ENCODE measurements at places on chromosomes 4 and X.

DNA sequence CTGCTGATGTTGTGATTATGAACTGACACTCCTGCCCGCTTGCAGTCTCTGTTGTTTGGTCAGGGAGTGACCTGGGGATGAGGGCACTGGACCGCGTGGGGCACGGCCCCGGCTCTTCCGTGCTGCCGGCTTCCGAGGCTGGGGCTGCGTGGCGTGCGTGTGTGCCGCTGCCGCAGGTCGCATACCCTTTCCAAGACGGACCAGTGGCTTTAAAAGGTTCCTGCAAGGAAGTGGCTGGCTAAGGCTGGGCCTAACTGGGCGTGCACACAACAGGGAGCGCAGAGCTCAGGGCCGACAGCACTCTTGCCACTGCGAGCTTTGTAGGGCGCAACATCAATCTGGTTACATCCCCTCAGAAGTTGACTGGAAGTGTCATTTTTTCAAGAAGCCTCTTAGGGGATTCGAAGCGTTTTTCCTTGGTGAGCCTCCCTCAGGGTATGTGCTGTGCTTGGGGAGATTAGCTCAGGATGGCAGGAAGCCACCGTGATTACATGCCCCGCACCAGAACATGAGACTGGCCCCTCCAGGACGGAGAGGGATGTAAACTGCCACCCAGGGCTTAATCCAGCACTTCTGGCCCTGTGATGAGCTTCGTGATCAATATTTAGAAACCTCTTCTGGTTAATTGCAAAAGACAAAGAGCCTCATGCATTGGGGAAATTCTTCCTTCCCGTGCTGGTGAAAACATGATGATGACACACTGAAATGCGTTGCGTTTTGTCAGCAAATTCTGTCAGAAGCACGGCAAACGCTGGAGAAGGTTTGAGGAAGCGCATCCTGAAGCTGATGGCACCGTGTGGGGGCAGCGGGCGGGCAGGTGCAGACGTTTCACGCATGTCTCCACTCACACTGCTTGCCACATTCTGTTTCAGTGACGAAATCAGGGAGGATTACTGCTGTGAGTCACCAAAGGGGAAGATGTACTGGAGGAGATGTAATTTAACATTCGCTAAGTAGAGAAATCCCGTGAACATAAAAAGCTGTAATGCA, 11.1 kb downstream of the MAEA start:
- DNase-seq: no peak

DNA sequence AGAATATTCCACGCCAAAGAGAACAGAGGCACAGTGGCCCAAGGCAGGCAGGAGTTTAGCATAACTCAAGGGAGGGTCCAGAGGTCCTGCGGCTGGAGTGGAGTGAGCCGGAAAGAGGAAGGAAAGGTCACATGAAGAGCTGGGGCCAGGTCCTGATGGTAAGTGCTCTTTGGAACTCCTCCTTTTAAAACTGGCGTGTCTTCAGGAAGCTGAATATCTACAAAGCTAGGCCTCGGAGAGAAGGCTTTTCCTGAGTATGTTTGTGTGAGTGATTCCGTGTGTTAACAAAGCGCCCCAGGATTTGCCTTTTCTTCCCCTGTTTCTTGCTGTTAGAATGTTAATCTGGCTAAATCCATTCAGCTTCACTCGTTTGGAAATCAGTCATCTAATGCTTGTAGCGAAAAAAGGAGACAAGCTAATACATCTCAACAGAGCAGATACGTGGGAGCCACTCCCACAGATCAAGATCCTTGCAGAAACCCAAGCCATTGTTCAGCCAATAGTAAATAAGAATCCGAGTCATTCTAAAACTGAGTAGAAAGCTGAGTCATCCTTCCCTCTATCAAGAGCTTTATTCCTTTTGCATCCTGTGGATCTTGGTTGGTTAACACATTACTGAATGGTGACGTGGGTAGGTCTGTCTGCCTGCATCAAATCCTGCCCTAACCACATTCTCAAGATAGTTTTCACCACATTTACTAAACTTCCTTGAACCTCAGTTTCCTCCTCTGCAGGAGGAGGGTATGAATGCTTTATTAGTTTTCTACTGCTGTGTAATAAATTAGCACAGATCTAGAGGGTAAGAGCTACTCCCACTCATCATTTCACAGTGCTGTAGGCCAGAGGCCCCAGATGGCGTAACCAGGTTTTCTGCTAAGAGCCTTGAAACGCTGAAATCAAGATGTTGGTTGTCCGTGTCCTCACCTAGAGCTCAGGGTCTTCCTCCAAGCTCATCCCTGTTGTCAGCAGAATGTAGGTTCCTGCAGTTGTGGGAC, 43.2 kb upstream of the RBM47 start:
- DNase-seq: no peak

DNA sequence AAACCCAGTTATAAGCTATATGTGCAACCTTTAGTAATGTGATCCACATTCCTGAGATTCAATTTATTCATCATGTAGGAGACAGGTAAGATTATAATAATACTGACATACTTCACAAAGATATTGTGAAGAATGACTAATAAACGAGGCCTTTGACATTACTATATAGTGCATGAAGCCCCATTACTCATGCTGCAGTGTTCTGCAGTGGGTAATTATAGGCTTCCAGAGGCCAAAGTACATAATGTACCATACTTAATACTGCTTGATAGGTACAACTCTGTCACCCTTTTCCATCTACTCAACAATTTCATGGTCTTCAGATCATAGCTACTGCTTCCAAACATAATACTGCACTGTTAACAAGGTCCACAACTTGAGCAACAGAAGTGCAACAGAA, 68.9 kb downstream of the COL25A1 start:
- no peak for DNase-seq

DNA sequence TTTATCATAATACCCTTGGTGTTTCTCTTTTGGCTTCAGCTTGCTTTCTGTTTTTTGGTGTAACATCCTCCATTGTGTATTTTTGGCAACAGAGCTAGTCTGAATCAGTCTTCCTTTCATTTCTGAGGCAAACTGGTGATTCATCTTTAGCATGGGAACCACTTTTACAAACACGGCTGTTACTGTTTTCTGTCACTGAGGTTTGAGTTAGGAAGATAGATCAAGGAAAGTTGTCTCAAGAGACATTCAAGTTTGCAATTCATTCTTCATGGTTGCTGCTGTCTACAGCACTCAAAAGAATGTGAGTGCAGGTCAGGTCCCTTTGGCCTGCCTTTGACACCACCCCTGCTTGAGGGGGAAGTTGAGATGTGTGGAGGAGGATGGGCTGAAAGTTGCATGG, 36.3 kb downstream of the IL21 start:
- DNase-seq: no peak

- DNase-seq: no peak
These were observed 155.0 kb upstream of the MAP3K15 start for GRCh38 chrX:19670321-19670750.

DNA sequence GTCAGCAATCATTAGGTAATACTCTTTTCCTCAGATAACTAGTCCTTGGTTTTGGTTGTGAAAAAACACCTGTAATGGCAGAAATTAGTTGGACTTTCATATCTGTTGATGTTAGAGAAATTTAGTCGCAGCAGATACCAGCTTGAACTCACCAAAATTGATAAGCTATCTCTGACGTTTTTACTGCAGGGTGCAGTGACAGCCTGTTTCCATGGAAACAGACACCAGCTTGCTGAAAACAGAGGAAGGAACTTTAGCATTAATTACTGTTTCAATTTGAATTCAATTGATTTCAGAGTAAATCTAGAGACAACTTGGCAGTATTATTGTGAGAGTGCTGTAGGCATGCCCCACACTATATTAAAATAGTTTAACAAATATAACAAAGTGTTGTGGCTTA, 246.5 kb downstream of the PPP1R2C start:
- DNase-seq: no peak

GRCh38 chr4:182022909-182023308, 220.3 kb upstream of the TENM3 start:
- no peak for DNase-seq

DNA sequence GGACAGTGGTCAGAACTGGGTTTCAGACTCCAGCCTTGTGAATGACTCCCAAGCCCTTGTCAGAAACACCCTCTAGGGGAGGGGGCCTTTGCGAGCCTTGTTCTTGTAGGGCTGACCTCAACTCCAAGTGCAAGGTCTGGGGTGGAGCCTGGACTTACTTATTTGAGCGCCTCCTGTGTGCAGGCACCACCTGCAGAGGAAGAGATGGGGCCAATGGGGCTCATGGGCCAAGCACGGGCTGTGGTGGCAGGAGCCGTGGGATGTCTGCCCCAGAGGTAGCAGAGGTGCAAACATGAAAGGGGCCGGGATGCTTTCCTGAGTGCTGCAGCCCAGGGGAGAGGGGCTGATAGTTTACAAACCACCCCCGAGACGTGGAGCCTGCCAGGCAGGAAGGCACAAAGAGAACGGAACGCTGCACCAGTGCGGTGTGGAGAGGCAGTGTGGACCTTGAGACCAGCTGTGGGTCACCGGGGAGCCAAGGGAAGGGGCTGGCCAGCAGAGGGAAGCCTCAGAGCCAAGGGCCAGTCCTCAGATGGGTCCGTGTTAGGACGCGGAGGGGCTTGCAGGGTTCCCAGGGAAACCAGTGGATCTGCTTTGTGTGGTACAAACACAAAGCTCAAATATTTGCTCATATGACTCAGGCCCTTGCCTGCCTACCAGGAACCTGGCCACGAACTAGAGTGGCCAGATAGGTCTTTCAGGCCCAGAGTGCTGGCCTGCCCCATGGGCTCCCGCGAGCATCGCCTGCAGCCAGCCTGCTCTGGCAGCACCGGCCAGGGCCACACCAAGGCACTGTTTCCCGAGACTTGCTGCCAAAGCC, 8.7 kb upstream of the TADA2B start:
- no peak for DNase-seq

- no peak for DNase-seq
These were observed 42.5 kb downstream of the BMP2K start for GRCh38 chr4:78818530-78819079.

GRCh38 chr4:89279385-89279784, 28.2 kb downstream of the GPRIN3 start:
- no peak for DNase-seq

- DNase-seq: no peak
These were observed 69.4 kb downstream of the TBC1D9 start for GRCh38 chr4:140686796-140687195.

DNA sequence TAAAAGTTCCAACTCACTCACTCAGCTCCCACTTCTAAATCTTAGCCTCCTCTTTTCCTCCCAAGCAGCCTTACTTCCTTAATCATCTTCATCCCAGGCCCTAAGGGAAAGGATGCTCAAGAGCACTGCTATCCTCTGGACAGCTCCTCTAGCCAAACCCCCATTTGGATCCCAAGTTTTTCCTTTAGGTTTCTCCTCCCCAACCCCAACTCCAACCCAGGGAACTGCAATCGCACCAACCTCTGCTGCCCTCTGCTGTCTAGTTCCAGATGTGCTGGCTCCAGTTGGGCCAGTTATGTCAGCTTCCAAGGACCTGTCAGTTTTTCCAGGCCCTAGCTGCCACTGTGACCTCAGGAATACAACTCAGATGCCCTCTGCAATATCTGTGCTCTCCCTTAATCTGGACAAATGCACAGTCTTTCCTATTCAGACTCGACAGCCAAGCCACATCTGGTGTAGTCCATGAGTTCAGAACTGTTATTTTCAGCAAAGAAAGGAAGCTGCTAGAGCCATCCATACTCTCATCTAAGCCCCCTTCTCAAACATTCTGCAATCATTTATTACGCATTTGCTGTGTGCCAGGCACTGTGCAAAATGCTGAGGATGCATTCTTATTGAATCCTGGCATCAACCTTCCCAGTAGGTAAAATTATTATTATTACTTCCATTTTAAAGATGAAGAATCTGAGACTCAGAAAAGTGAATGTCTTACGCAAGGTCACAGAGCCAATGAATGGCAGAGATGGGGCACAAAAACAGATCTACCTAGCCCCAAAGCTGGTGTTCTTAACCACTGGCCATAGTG, 12.3 kb upstream of the XPNPEP2 start:
- peak; percentile 56 for DNase-seq

GRCh38 chr4:168102403-168102802, 10.1 kb downstream of the ANXA10 start:
- DNase-seq: no peak

DNA sequence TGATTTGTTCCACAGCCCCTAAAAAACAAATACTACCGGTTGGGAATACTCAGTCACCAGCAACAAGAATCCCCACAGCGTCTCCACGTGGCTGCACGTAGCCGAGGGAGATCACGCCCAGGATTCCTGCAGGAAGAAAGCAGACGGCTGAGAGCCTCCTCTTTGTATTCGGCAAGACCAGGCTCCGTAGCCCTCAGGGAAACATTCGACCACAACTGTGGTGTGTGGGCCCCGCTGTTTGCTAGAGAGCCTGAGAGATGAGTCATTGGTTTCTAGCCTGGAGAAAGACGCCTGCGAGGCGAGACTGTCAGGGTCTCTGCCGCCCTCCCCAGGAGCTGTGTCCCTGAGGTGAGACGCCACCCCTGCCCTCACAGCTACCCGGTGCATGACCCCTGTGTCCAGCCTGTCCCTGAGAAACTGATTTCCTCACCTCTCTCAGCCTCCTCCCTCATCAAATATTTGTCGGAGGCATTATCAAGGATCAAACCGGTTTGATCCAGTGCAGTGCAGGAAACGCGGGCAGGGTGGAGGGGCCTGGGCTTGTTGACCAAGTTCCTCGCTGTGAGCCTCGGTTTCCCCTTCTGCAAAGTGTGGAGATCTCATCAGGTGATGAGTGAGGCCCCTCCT, 4.7 kb upstream of the S100P start:
- peak; percentile 78 for DNase-seq

DNA sequence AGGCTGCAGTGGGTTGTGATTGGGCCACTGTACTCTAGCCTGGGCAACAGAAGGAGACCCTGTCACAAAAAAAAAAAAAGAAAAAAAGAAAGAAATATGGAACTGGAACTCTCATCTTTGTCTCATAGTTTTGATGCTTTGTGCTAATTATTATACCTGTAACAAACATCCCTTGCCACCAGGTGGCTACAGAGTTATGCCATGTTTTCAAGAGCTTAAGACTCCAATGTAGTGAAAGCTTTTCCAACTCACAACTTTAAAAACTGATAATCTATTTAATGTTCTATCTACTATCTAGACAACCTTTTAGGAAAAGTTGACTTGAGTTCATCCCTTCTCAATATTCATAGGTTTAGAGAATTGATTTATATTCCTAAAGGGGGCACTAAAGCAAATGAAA, 42.4 kb downstream of the HTR2C start:
- no peak for DNase-seq

GRCh38 chr4:173489514-173489913, 40.5 kb downstream of the HAND2 start:
- DNase-seq: no peak

DNA sequence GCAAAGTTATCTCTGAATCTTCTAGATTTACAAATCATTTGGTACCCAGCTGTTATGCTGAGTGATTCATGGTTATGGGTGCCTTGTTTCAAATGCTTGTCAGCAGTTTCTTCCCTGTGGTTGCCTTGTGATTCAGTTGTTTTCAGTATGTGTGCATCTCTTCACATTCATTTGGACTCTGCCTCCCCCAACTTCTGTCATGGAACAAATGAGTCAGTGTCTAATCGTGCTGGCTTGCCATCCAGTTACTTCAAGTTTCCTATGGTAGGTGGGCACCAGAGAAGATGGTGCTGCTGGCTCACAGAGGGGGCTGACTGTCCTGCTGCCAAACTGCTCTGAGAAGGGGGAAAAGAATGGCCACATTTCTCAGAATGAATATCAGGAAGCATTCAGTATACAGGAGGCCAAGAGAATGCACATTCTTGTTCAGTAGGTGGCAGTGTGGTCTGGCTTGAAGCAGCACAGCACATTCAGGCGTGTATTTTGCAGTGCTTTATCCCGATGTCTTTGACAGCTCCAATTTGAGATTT, 260.9 kb downstream of the GLUD2 start:
- peak; percentile 16 for DNase-seq
